ENCODE measurements at places on chromosomes 1 and 21.

DNA sequence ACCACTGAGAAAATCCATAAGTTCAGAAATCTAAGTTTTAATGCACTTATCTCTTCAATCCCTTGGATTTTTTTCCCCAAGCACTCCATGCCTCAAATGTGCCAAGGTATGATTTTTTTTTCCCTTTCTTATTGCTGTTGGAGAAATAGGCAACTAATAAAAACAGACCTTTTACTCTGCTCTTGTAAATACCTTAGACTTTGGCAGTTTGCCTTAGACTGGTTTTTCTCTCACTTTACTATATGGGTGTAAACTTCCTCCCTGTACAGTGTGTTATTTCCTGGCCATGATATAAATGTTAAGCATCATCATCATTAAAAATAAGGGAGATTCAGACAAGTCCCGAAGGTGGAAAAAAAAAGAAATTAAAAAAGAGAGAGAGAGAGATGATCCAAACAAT is 65.7 kb downstream of the LRRC8C start:
- no peak for DNase-seq

- DNase-seq, result no peak
Measured at GRCh38 chr1:52334906-52335528, 31.0 kb downstream of the CC2D1B start.

GRCh38 chr1:232170909-232171308 is 459.0 kb downstream of the SIPA1L2 start:
- no peak for DNase-seq

DNA sequence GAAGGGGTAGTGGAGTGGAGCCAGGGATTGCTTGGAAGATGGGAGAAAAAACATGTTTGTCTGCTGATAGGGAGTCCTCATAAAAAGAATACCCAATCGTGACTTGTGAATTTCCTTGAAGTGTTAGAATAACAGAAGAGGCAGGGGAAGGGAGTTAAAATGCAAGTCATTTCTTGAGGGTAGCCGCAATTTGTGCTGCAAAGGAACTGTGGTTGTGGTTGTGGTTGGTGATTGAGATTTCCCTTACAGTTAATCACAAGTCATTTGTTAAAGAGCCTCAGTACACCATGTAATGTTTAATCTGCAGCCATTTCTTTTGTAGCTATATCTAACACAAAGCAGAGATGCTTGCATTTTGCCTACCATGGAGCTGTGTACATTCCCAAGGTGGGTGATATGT is 38.5 kb upstream of the EGLN1 start:
- DNase-seq, result no peak

- DNase-seq, result no peak
Measured at GRCh38 chr1:156511644-156512043, 11.1 kb upstream of the MEF2D start.

DNA sequence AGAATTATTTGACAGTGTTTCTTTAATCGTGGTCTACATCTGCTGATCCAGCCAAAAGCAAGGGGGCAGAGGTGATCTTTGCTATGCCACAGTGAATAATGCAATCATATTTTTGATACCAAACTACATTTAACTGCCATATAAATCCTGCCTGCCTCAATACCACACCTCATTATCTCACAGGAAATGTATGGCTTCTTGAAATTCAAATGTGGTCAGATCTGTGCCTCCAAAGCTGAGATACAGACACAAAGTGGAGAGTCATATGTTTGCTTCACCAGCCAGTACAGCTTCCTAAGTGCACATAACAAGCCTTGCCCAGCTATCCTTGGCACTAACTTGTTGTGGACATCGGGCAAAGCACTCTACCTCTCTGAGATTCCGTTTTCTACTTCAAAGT is 250.0 kb upstream of the NFIA start:
- no peak for DNase-seq

- DNase-seq, result no peak
Measured at GRCh38 chr1:175498002-175498401, 245.4 kb downstream of the TNR start.

DNA sequence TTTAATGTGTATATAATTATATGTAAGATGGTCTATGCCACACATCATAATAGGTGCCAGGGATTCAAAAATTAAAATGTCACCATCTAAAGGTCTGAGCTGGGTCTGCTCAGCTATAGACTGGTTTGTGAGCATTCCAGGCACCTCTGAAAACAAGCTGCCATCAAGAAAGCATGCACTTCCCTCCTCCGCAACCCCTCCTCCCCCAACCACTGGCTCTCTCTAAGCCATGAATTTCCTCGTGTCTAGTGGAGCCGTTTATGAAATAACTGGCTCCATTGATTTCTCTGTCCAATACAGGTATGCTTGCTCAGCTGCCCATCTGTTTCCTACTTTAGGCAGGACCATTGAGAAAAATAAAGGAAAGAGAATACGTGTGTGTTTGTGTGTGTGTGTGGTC is 522.6 kb upstream of the PLXNA2 start:
- DNase-seq, result no peak

DNA sequence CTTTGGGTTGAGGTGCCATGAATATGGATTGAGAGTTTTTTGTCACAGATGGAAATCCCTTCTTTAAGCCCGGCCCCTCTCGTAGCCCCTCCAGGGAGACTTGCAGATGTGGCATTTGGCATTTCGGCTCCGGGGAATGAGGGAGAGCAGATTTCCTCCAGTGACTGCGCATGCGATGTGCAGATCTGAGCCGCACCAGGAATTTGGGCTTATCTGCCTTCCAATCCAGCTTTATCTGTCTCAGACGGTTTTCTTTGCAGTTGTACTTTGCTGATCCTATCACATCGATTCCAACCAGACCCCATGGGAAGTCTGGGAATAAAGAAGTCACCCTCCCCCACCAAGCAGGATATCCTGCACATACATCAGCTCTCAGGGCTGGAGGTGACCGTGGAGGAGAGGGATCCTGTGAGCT is 11.7 kb downstream of the KIF26B start:
- no peak for DNase-seq

GRCh38 chr1:31751822-31752241 is 12.3 kb downstream of the ADGRB2 start:
- DNase-seq, result no peak

DNA sequence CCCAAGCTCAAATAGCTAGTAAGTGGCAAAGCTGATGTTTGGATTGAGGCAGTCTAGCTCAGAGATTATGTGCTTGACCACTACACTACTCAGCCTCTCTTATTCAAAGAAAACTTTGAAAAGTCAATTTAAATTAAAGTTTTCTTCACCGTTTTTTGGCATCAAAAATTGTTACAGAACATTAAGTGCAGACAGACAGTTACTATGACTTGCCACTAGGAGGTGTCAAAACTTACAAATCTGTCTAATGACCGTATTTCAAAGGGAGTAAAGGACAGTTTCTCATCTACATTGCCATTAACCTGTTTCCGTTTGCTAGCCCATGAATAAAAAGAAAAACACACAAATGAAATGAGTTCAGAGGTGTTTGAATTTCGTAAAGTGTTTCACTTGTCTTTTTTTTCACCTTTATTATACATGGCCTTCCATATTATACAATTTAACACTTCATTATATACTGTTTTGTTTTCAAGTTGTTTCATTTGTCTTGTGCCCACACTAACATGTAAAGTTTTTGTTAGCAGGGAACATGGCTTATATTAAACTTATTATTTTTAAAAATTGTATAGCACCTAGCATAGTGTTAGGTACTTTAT is 57.4 kb upstream of the MTF2 start:
- DNase-seq, result peak; percentile 87

DNA sequence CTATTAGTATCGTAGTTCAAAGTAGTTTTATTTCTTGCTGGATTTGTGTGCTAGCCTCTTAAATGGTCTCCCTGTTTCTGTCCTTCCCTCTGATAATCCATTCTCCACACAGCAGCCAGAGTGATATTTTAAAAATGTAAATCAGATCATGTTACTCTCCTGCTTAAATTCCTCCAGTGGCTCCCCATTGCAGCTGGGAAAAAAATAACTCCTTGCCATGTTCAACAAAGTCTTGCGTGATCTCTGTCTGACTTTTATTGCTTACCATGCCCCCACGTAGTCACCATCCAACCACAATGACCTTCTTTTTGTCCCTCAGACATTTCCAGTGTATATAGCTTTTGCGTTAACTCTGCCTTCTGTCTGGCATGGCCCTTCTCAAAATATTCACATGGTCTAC is 178.8 kb downstream of the FGGY start:
- DNase-seq, result no peak

DNA sequence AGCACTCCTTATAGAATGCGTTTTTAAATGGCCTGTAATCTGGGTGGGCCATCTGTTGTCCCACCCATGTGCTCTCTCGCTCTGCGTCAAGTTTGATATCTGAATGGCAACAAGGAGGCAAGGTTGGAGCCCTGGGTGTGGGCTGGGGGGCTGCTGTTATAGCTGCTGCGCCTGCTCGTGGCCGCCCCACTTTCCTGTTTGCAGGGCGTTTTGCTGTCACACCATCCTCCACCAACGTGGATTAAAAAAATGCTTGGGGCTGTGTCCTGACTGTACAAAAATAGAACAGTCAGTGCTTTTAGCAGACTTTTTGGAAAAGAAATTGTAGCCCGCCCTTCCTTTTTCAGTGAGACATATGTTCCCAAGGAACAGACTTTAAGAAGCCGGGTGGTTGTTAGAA is 25.4 kb downstream of the UMODL1 start:
- DNase-seq, result no peak

- DNase-seq, result no peak
Measured at GRCh38 chr1:24775348-24775747, 30.1 kb downstream of the CLIC4 start.

GRCh38 chr1:39852214-39852791 is 31.0 kb downstream of the TRIT1 start:
- no peak for DNase-seq

DNA sequence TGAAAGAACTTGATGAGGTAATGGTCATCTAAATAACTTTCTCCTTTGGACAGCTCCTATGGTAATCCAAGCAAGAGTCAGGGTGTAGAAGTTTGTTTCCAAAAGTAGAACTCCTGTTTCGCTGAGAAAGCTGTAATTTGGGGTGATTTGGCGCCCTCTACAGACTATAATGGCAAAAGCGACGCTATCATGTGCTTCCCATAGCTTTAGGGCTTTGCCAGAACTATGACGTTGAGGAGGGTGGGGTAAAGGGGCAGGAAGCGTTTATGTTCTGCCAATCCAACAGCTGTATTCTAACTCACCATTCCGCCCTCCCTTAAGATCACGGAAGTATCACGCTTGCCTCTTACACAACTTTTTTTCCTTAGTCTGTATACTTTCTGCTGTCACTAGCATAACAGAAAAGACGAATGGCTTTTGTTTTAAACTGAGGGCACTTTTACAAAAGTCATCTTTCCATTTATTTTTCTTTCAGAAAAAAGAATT is at the start of gene FMO4:
Gene FMO4, plus strand, starts transcription at position 349 of the 486 bp plus-strand sequence. CDS start 5,643 bp downstream, outside the sequence.
- DNase-seq, result peak; percentile 98

- no peak for DNase-seq
Measured at GRCh38 chr1:81446000-81446669, 354.6 kb upstream of the ADGRL2 start.

GRCh38 chr1:231861541-231862481 is 235.2 kb downstream of the DISC1 start:
- no peak for DNase-seq

- no peak for DNase-seq
Measured at GRCh38 chr1:37265156-37265555, 209.2 kb upstream of the ZC3H12A start.

DNA sequence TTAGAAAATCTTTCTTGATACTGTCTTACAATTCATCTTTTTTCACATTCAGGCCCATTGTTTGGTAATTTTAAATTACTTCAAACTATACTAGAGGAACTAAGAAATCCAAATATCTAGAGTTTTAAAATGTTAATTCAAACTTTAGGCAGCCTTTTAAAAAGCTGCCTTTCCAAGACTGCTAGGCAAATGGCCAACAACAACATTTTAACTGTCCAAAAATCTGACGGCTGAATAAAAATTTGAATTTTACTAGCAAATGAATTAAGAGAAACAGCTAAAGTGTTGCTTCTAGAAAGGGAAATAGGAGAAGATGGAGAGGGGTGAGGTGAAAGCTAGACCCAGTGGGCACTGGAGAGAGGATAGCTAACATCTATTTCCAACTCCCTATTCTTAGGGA is 17.2 kb downstream of the DPYD start:
- DNase-seq, result no peak

Data from OCI-LY7 (cell line).